ENCODE measurements at places on chromosomes 3 and 15.

DNA sequence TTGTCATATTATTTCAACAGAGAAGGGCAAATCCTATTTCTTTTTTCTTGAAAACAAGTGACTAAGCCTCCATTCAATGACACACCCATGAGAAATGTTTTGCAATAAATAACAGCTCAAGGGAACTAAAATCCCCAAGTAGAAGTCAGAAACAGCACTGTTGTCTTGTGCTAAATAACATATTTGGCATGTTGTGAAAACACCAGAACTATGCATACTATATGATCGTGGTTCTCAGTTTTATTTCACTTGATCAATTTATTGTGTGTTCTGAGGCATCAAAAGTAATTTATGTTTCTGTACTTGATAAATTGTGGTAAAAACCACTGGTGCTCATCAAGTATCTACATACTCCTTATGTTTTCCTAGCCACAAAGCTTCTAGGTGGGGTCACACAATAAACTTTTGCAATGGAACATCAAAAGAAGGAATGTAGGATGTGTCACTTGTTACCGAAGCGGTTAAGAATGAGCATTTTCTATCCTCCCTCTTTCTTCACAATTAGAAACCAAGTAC is 691.7 kb upstream of the CBLB start:
- no peak for DNase-seq

- no peak for DNase-seq
These were observed 101.0 kb downstream of the OSBPL10 start for GRCh38 chr3:31880020-31880419.

DNA sequence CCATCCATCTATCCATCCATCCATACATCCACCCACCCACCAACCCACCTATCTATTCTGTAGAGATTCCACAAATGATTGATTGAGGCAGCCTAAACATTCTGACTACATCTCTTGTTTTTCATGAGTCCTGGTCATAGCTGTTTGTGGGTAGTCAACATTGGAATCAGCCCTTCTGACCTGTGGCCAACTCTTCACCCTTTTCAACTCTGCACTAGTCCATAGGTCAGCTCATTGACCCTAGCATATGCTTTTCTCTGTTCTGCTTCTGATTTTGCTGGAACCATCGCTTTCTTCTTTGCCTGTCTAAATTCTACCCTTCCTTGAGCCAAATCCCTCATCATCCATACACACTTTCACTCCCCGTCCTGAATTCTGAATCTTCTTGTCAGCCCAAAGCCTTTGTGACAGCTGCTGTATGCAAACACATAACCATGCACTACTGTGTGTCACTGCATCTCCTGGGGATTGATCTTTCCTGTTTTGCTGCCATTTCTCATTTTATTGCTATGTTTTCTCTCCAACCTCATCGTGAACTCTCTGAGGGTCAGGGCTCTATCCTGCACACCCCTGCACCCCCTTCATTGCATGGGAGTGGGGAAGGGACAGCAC is 16.8 kb upstream of the KCTD6 start:
- no peak for DNase-seq

DNA sequence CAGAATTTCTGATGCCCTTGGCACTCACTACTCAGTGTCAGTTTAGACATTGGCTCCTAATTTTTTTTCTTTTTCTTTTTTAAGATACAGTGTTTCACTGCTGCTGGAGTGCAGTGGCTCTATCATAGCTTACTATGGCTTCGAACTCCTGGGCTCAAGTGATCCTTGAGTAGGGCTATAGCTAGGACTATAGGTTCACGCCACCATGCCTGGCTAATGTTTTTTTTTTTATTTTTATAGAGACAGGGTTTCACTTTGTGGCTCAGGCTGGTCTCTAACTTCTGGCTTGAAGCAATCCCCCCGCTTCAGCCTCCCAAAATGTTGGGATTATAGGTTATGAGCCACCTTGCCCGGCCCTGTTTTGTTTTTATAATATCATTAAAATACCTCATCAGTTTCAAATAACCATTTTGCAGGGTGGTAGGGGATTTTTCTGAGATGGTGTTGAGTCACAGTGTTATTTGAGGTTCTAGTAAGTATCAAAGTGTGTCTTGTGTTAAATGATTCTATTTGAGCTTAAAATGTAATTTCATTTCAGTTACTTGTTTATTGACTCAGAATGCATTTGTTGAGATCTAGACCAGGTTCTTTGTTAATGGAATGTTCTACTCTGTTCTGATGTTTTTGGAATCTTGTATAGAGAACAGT is 7.0 kb downstream of the FNDC3B start:
- no peak for DNase-seq

DNA sequence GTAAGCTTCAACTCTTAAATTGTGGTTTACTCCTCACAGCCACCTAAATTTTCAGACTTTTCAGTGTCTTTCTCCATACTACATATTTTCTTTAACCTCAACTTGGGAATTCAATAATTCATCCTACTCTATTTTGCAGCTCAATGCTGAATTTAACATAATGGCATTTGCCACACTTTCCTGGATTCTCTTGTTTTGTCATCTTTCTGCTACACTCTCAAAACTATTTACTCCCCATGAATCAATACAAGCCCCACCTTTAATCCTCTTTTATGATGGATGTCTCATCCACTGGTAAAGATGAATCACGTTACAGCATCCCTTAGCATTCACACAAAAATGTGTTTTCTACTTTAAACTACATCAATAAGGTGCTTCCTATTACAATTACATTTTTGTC is 19.6 kb upstream of the CHMP2B start:
- DNase-seq: no peak

Data from NCI-H510A (cell line).